Activated T-helper 17 cell treated with anti-CD3 and anti-CD28 coated beads, Interleukin-2, amount 50 U/mL, for 72 hours (primary cell): ENCODE measurements at places on chromosomes 2 and 18. TPM values are rescaled to one million over a fixed set of nuclear protein-coding genes. Genes with fewer than 3 reads are reported as not detected.
A peak's percentile ranks its signal among the peaks of the same experiment; 100 is the strongest.

Gene CRYBA2
- not detected for total RNA-seq

Gene LYG1
- 0.58 TPM for total RNA-seq

Gene ABCG5
- total RNA-seq, result not detected

Gene LRRC30
- total RNA-seq, result not detected

Gene LIMS4
- total RNA-seq, result 0.43 TPM

Gene LDLRAD4
- total RNA-seq, result 52.0 TPM

Gene CCDC141
- 2.1 TPM for total RNA-seq

Gene SCYGR6
- not detected for total RNA-seq

GRCh38 chr2:236342951-236343350, 78.7 kb upstream of the ASB18 start:
- no peak for ATAC-seq

GRCh38 chr18:11696451-11696850, 7.4 kb downstream of the GNAL start:
- ATAC-seq, result no peak

- no peak for ATAC-seq
Measured at GRCh38 chr2:204143216-204144014, 206.9 kb downstream of the ICOS start.

- no peak for ATAC-seq
Measured at GRCh38 chr18:35413163-35413511, 36.0 kb upstream of the ZNF396 start.

DNA sequence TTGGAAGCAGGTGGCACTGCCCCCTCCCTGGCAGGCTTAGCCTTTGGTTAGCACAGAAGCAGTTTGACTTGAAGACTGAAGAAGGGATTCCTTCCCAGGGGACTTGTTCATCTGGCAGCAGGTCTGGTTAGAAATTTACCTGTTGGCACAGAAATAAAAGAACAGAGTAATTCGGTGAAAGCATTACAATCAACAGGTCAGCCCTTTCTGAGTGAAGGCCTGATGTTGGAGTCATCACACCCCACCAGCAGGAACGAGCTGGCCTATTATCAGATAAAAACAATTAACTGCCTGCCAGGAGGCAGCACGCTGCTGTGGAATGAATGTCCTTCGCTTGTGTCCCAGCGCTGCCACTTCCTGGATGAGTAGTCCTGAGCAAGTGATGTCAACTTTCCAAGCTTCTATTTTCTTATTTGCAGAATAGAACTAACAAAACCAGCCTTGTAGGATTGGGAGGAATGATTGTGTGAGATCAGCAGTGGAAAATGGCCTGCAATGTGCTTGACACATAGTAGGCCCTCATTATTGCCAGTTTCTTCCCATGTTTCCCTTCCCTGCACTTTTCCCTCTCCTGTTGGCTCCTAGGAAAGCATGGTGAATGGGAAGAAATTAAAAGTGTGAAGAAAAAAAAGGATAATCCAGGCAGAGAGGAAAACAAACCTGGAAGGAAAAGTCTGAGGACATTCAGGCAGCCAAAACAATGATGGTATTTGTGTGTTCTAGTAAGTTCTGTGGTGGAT, 29.0 kb downstream of the LGALSL start:
- ATAC-seq, result peak; percentile 41

- ATAC-seq, result no peak
Measured at GRCh38 chr2:238888781-238889180, 40.9 kb downstream of the TWIST2 start.

- ATAC-seq, result peak; percentile 11
Measured at GRCh38 chr2:201132518-201132917, 16.6 kb downstream of the CFLAR start.

DNA sequence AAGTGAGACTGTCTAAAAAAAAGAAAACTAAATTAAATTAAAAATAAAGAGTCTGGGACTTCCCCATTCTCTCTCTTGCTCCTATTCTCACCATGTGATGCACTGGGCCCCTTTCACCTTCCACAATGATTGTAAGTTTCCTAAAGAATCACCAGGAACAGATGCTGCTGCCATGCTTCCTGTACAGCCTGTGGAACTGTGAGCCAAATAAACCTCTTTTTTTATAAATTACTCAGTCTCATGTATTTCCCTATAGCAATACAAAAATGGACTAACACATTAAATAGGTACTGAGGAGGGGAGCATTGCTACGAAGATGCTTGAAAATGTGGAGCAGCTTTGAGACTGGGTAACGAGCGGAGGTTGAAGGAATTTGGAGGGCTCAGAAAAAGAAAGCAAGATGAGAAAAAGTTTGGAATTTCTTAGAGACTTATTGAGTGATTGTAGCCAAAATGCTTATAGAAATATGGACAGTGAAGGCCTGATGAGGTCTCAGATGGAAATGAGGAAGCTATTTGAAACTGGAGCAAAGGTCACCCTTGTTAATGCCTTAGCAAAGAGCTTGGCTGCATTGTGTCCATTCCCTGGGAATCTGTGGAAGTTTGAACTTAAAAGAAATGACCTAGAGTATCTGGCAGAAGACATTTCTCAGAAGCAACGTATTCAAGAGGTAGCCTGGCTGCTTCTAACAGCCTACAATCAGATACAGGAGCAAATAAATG, 128.7 kb downstream of the EIPR1 start:
- no peak for ATAC-seq

DNA sequence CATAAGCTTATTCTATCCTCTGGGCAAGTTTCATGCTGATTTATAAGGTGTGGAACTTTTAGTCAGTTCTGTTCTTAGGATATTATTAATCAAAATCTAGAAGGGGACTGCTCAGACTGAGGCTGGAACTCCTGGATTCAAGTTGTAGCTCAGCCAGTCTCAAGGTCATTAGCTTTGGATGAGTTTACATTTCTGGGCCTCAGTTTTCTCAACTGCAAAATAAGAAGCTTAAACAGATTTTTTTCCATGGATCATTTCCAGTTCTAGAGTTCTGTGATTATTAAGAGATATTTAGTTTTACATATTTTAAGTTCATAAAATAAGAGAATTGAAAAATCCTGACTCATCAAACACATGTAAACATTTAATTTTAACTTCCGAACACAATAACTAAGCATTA, 442.5 kb upstream of the PKDCC start:
- no peak for ATAC-seq

- ATAC-seq, result no peak
Measured at GRCh38 chr2:187470698-187471097, 22.6 kb upstream of the CALCRL start.
